ENCODE measurements at places on chromosomes 1 and 21.
A peak's percentile ranks its signal among the peaks of the same experiment; 100 is the strongest.

- no peak for DNase-seq
Observed at GRCh38 chr1:173048621-173049321, 2.0 kb downstream of the TNFSF18 start.

- no peak for DNase-seq
Observed at GRCh38 chr1:5944843-5945167, 47.4 kb downstream of the NPHP4 start.

- DNase-seq, result peak; percentile 30
Observed at GRCh38 chr21:35226968-35227744, 178.1 kb upstream of the RUNX1 start.

- no peak for DNase-seq
Observed at GRCh38 chr1:15081102-15081501, 72.4 kb upstream of the TMEM51 start.

DNA sequence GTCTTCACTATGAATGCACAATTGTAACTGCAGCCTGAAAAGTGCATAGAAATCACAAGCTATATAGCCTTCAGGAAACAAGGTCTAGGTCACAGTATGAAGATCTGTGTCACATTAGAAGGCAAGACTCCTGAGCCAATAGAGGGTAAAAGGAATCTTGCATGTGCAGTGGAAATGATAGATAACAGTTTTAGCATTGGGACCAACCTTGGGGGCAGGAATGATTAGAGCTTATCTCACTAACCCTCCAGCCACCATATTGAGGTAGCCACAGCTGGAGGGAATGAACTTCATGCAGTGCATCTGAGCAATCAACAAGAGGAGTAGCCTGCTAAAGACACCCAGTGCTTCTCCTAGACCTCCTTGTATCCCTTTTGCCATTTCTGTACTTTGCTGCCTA lies 390.1 kb downstream of the LTN1 start:
- no peak for DNase-seq

DNA sequence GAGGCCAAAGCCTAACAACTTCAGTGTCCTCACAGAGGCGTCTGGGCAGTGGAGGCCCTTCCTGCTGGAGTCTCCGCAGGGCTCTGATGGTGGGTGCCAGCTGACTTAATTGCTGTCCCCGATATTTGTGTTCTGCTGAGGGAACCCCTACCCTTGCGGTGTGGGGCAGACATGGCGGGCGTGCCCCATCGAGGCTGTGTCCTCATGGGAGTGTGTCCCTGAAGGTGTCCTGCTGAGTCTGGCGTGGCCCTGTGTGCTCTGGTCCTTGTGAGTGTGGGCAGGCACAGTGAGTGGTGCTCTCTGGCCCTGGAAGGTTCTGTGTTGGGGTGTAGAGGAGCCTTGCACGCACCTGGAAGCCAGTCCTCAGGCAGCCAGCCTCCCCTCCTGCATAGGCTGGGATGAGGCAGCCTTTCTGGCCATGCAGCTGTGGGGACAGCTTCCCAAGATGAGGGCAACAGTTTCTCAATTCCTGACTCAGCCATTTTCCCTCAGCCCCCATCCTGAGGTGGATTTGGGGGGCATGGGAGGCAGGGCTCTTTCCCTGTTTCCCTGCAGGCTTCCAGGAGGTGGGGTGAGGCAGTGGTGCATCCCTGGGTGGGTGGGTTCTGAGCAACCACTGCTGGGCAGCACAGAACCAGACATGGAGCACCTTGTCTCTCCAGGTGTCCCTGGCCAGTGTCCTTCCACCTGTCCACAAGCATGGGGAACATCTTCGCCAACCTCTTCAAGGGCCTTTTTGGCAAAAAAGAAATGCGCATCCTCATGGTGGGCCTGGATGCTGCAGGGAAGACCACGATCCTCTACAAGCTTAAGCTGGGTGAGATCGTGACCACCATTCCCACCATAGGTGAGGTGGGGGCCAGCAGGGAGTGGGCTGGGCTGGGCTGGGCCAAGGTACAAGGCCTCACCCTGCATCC lies 6.5 kb downstream of the C1orf35 start:
- no peak for DNase-seq

GRCh38 chr1:7684132-7684531 lies 87.0 kb upstream of the VAMP3 start:
- DNase-seq, result no peak

GRCh38 chr1:108858230-108858950 lies 1.5 kb upstream of the AKNAD1 start:
- no peak for DNase-seq

DNA sequence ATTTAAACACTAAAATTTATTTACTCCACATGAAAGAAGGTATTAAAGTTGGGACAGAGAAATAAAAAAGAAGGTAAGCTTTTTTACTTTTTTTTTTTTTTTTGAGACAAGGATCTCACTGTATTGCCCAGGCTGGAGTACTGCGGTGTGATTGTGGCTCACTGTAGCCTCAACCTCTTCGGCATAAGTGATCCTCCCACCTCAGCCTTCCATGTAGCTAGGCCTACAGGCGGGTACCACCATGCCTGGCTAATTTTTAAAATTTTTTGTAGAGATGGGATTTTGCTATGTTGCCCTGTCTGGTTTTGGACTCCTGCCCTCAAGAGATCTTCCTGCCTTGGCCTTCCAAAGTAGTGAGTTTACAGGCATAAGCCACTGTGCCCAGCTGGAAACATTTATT lies 106.6 kb downstream of the ITSN1 start:
- DNase-seq, result no peak

GRCh38 chr1:114282751-114283403 lies 129.2 kb upstream of the SYT6 start:
- DNase-seq, result peak; percentile 61

GRCh38 chr1:226915672-226915995 lies 24.5 kb upstream of the COQ8A start:
- DNase-seq, result no peak

DNA sequence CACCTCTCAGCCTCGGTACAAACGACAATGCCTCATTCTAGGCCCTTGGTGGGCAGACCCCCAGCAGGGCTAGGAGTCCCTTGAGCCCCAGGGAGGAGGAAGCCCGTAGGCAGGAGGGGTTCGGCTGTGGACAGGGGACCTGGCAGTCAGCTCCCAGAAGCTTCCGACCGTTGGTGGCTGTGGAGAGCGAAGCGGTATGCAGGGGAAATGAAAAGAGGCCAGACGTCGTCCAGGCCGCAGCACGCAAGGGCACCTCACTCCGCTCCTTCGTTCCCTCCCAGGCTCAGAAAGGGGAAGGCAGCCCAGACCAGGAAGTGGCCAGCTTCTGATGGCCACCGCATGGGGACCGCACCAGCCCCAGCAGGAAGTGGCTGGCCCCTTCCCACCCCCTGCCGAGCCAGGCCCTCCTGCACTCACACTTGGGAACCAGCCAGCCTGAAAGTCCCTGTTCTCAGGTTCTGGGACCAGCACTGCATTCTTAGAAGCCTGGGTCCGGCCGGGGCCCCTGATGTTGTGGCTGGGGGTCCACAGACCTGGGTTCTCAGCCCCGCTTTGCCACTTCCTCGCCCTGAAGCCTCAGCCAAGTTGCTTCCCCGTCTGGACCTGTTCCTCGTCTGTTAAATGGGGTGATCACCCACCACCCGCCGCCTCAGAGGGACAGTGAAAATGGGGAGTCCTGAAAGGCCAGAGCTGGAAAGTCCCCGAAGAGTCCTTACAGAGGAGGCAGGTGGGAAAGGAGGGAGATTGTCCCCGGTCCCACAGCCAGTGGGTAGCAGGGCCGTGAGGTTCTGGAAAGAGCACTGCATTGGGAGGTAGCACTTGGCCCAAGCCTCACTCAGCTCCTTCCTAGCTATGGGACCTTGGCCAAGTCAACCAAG lies 104.0 kb upstream of the RUNX3 start:
- no peak for DNase-seq

DNA sequence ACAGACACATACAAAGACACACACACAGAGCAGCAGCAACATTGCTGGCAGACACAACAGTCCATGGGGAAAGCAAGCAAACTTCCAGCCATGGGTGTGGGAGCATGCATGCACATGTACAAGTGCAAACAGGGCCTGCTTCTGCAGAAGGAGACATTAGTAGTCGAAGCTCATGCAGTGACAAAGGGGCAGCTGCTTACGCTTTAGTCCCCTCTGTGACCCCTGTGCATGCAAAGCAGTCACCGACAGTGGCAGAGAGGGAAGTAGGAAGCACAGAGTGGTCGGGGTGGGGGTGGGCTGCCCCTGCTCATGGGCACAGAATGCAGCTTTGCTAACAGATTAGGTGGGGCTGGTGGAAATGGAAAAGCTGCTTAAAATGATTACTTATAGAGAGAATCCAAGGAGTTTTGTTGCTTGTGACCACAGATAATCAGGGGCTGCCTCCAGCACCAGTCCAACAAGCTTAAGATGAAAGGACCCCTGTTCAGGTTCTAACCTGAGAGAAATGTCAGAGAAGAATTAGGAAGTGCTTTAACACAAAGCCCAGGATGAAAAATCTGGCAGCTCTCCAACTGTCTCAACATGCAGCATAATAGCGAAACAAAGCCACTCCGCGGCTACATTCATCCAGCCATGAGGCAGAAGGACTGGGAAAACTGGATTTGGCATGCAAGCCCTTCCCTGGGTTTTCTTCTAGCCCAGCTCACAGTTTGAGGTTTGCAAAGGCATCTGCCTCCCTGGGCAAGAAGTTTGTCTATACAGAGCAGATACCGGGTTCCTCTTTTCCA lies 378.9 kb downstream of the KCNH1 start:
- DNase-seq, result peak; percentile 76

DNA sequence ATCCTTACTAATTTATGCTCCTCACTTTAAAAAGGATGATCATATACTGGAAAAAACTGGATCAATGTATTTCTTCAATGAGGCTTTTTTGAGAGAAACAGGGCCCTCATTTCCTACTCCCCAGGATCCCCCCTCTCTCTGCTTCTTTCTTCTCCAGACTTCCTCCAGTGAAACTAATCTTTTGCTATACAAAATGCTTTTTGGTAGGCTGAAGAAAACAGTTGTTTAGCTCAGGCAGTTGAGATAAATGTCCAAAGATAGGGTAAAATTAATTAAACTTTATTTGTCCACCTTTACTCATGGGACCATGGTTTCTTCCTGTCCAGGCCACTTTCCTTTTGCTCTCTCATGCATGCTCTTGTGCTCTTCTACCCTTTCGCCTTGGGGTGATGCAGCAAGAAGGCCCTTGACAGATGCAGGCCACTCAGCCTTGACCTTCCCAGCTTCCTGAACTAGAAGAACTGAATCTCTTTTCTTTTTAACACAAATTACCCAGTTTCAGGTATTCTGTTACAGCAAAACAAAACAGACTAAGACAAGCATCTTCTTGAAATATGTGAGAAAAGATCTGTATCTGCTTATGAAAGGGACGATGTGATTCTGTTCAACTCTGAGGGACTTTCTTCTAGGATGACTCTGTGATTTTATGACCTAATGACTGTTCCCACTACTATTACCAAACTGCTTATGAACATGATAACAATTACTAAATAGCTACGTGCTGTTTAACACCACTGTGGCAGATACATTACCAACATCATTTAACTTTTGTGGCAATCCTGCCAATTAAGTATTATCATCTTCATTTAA lies 63.7 kb downstream of the NVL start:
- no peak for DNase-seq

GRCh38 chr1:111658622-111659021 lies 39.0 kb downstream of the RAP1A start:
- no peak for DNase-seq

DNA sequence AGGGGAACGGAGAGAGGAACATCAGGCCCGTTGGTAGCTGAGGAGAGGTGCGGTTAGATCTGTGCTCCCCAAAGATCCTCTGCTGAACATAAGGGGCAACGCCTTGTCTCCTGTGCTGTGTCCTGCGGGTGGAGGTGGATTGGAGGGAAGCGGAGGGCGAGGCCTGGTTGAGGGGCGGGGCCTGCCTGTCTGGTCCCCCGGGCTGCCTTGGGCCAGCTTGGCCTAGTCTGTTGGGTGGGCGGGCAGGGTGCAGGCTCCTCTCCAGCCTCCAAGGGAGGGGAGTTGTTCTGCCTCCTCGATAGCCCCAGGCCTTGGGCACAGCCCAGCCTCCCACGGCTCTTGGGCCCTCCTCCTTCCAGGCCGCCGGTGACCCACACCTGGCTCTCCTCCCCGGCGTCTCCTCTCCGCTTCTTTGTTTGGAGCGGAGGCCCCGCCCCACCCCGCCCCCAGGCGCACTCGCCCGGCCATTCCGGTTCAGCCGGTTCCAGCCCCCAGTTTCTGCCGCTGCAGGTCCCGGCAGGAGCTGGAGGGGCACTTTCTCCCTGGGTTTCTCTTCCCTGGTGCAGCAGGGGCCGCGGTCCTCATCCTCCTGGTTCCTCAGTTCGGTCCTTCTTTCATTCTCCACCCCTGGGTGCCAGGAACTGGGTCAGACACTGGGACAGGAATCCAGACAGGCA lies 19.4 kb downstream of the PTPRF start:
- peak; percentile 83 for DNase-seq

DNA sequence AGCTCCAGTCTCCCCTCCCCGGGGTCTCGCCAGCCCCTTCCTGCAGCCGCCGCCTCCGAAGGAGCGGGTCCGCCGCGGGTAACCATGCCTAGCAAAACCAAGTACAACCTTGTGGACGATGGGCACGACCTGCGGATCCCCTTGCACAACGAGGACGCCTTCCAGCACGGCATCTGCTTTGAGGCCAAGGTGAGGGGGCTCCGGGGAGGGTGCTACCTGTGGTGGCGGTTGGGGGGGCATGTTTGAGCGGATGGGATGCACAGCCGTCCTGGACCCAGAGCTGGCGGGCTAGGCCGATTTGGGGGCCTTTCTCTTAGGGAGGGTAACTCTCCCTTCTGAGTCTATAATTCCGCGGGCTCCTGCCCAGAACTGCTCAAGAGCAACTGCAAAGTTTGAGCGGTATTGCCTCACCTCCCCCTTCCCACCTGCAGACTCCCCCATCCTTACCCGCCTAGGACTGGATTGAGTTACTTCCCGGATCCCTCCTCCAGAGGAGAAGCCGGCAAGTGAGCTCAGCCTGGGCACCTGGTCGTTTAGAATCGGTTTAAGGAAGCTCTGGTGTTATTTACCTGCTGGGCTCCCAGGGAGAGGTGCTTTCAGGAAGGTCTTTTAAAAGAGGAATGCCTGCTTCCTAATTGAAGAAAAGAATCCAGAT lies 730 bp downstream of the NOS1AP start:
- no peak for DNase-seq

DNA sequence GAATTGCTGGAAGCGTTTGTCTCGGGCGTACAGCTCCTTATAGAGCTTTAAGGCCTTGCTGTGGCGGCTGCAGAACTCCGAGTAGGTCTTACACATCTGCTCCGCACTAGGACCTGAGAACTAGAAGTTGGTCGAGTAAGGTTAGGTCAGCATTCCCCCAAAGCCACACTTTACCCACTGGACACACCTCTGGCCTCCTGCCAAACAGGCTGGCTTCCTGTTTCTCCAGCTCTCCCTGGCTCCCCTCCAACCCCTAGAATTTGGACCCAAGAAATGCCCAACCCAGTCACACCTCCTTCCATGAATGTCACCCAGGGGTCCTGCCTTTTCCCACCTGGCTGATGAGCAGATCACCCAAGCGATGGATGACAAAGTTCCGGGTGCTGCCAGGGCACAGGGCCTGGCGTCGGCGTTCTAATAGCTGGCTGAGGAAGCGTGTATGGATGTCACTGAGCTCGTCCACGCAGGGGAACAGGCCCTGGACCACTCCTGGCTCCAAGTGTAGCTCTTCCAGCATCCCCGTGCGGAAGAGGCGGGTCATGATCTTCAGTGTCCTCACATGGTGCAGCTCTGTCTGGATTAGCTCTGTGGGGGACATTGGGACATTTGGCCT lies 15.6 kb downstream of the ARHGEF2 start:
- DNase-seq, result no peak

Measured in NCI-H1048 (cell line).